ENCODE measurements at places on chromosomes 5 and 9.

DNA sequence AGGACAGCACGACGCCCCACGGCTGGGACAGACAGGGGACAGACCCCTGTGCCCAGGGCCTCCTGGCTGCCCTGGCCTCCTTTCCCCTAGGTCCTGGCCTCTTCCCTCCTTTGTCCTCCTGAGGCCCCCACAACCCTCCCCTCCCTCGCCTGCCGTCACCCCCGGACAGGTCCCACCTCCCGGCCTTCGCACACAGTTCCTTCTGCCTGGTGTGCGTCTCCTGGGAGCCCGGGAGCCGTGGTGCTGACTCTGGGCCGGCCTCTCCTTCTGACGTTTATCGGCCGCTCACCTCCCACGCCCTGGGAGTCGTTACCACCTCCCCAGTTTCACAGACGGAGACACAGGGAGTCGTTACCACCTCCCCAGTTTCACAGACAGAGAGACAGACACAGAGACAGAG is 25.1 kb upstream of the NOTCH1 start:
- DNase-seq: no peak

DNA sequence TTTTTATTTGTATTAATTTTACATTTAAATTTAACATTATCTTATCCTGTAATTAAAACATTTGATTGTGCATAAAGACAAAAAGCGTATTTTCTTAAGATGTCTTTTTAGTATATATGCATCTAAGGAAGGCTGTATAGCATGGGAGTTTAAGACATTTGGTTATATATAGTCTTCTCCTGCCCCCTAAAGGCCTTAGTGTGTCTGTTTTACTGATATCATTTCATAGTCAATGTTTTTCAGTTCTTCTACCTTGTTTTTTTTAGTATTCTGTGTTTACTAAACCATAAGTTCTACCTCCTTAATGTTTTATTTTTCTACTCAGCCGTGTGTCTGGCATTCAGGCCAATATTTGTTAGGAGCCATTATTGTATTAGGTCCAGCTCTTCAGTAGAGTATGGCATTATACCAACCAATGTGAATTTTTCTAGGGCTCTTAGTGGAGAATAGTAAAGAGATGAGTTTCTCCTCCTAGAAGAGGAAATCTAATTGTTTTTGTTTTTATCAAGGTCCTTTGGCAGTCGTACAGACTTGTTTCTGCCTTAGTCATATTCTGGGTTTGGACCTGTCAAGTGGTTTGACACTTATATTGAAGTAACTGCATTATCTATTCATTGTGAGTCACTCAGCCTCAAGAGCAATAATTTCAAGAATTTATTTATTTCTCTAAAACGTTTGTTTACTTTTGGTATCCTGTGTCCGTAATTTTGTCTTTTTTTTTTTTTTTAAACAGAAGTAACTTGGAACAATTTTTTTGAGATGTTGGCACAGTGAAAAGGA is 74.8 kb downstream of the SLF1 start:
- no peak for DNase-seq

DNA sequence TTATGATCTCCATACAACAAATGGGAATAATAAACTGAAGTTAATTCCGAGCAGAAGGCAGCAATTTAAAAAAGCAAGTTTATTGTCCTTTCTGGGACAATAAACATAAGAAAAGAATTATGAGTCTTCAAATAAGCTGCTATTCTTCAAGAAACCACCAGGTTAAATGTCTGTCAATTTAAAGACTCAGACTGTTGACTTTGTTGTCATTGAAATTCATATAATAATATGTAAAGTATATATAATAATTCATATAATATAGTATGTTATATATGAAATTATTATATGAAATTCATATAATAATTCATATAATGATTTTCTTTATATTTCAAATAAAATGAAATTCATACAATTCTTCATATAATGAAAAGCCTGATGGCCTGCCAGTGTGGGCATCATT is 497.5 kb upstream of the RGMB start:
- DNase-seq: no peak

DNA sequence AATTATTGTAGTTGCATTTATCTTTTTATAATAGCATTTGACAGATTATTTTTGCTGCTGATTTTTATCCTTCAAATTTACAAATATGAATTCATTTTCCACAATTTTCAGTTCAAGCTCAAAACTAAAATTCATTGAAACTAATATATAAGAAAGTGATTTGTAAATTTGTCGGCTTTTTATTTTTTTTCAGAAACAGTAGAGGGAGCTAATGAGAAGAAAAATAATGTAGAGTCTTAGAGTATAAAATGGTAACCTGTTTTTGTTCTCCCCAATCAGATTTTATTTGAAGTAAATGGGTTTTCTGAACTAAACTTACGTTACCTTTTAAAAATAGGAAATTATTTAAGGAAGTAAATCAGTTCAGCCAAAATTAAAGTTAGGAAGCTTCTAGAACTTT is 19.2 kb downstream of the PRRC1 start:
- DNase-seq: no peak

DNA sequence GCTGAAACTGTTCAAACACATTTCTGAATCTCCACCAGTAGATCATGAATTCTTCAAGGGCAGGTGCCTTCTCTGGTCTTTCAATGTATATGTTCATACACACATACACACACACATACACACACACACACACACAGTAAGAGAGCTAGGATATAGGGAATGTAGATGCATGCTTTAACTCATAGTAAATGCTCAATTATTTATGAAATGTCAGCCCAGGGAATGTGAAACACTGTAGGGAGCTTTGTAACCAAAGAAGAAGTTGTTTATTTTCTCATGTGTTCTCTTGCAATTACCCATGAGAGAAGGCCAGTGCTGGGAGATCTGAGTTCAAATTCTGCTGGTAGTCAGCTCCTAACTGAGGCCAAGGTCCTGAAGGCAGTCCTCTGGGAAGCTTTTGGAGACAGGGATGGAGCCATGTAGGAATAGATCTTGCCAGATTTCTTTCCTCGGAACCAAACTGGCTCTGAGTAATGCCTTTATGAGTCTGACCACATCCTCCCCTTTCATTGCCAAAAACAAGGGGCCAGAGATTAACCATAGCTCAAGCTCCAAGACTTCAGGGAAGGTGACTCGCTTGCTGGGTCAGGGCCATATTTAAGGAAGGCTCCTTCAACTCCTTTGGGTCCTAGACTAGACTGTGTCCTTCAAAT is 487.0 kb upstream of the TNC start:
- DNase-seq: no peak

Measured in activated T-cell treated with anti-CD3 and anti-CD28 coated beads for 1 hour (primary cell).